Uterine smooth muscle cell (primary cell): ENCODE measurements at places on chromosomes 11 and 22. TPM values are rescaled to one million over a fixed set of nuclear protein-coding genes. Genes with fewer than 3 reads are reported as not detected.

The LMO1 gene
- total RNA-seq = not detected in 2 replicates

The TNNI2 gene
- total RNA-seq = not detected in 2 replicates

The MEI1 gene
- total RNA-seq = 1.5 and 2.1 TPM in 2 replicates

The OR10W1 gene
- total RNA-seq = not detected in 2 replicates

The CTSW gene
- 0.12 TPM in 1 of 2 replicates, not detected in the other for total RNA-seq

The BRSK2 gene
- total RNA-seq = 0.50 TPM in 1 of 2 replicates, not detected in the other

The ACRV1 gene
- not detected in 2 replicates for total RNA-seq

The MMP10 gene
- 1.2 and 1.9 TPM in 2 replicates for total RNA-seq

The MUC5AC gene
- under 0.01 TPM in 1 of 2 replicates, not detected in the other for total RNA-seq

The MS4A7 gene
- total RNA-seq = not detected in 2 replicates

The OR5B21 gene
- not detected in 2 replicates for total RNA-seq

The B4GALNT4 gene
- total RNA-seq = 1.00 and 1.8 TPM in 2 replicates
